NCI-H1105 treated with DMSO at 0.1 percent for 48 hours (cell line): ENCODE measurements at places on chromosomes 16 and 17.
A peak's percentile ranks its signal among the peaks of the same experiment; 100 is the strongest.

- DNase-seq, result no peak
Measured at GRCh38 chr17:7839190-7839875, 5.3 kb downstream of the KDM6B start.

- no peak for DNase-seq
Measured at GRCh38 chr16:56226845-56227525, 35.7 kb downstream of the GNAO1 start.

DNA sequence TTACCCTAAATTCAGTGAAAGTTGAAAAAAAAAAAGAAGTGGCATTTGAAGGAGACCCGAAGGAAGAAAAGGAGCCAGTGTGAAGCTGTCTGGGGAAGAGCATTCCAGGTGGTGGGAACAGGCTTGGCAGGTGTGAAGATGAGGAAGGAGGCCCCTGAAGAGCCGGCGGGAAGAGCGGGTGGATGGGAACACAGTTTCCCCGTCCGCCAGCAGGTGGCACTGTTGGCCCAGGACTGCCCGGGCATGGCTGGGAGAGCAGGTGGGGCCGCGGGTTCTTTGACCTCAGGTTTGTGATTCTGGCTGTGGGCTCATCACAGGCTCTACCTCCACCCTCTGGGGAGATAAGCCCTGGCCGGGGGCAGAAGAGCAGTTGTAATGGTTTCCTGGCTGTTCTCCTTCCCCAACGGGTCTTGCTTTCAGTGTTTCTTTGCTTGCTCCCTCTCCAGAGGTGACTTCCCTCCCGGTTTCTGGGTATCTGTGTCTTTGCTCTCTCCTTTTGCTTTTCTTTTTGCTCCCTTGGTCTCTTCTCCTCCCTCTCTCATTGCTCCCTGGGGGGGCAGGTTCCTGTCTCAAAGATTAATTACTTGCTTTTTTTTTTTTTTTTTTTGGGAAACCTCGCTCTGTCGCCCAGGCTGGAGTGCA lies 32.3 kb downstream of the RAP1GAP2 start:
- DNase-seq, result peak; percentile 29

GRCh38 chr17:63506627-63507026 lies 16.5 kb upstream of the KCNH6 start:
- no peak for DNase-seq

DNA sequence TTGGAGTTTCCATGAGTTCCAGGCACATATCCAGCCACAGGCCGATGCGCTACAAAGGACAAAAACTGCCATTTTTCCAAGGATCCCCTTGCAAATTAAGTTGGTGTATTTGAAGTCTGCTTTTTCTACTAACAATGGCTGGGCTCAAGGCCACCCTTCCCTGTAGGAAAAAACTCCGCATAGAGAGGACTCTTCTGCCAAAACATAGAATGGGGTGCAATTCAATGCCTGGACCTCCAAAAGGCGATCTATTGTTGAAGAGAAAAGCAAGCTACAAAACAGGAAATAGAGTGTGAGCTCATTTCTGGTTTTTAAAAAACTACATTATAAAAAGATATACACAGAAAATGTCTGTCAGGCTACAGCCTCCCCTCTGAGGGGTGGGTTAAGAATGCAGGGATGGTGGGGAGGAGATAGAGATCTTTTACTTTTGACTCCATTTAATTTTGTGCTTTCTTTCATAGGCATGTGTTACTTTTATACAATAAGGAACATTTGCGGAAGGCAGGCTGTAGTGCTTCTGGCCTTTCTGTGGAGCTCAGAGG lies 22.9 kb upstream of the PRSS54 start:
- DNase-seq, result no peak

DNA sequence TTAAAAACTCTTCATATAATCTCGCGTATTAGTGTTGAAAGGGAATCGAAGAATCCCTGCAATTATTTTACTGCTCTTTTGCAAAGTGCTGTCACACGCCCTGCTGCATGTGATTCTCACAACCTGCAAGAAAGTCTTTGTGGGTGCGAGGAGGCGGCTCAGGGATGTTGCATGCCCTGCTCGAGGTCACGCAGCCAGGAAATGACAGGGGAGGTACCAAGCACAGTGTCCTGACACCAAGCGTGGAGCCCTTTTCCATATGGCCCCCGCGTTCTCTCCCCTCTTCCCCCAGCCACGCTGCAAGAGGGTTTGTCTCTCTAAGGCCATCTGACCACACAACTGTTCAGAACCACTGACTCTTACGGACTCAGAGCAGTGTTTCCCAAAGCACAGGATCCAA lies 37.6 kb downstream of the OR3A1 start:
- no peak for DNase-seq

GRCh38 chr17:81422776-81423697 lies 27.8 kb downstream of the BAHCC1 start:
- DNase-seq, result no peak

GRCh38 chr17:57870283-57870635 lies 20.4 kb upstream of the MRPS23 start:
- DNase-seq, result no peak

- DNase-seq, result no peak
Measured at GRCh38 chr17:72788950-72789585, 303.4 kb downstream of the SLC39A11 start.

GRCh38 chr16:79253100-79253631 lies 347.4 kb downstream of the MAF start:
- no peak for DNase-seq

DNA sequence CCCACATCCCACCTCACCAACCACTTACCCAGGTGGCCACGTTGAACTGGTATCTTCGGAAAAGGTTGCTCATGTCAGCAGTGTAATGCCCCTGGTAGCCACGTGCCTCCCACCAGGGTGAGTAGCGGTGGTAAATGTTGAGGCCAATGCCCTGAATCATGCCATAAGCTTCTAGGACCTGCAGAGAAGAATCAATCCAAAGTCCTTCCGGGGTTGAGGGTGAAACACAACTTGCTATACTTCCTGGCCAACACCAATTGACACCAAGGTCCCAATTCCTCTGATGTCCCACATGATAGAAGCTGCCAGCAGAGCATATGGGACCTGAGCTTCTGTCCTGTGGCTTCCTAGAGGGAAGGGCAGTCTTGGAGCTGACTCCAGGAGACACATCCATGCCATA lies 11.3 kb upstream of the CNOT1 start:
- no peak for DNase-seq

- no peak for DNase-seq
Measured at GRCh38 chr17:8372422-8372821, 4.1 kb downstream of the KRABD2 start.

- DNase-seq, result no peak
Measured at GRCh38 chr16:84547546-84548061, 43.1 kb upstream of the MEAK7 start.

GRCh38 chr16:2856061-2856670 lies 1.8 kb downstream of the PRSS22 start:
- DNase-seq, result no peak

DNA sequence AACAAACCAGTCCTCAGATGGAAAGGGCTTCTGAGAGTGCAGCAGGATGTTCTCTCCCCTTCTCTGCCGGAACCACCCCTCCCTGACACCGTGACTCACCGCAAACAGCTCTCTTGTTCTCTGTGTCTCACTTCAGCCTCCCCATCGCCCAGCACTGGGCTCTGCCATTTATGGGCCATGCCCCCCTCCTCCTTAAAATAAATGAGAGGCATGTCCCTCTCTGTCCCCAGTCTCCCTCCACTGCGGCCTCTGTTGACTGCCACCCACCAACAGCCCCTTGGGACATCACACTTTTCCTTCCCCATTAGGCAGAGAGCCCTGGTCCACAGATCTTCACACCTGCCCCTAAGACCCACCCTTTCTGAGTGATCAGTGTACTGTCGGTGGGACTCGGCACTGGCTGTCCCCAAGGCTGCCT lies 6.3 kb downstream of the CCDC102A start:
- no peak for DNase-seq

GRCh38 chr16:84166796-84167695 lies 19.8 kb downstream of the TAF1C start:
- no peak for DNase-seq

GRCh38 chr17:43856141-43856540 lies 9.2 kb downstream of the CD300LG start:
- DNase-seq, result no peak

GRCh38 chr17:51610155-51610554 lies 349.8 kb downstream of the UTP18 start:
- no peak for DNase-seq

GRCh38 chr17:59330053-59330942 lies 1.2 kb upstream of the YPEL2 start:
- DNase-seq, result no peak
